Neural progenitor cell (in vitro differentiated cells): ENCODE measurements at places on chromosomes 11 and 22.

GRCh38 chr11:14463623-14464022 lies 36.0 kb downstream of the COPB1 start:
- DNase-seq: no peak
- H3K27ac ChIP-seq: no peak overlapping the region
- H3K4me1 ChIP-seq: no peaks in the 10 kb centered on the region
- H3K36me3 ChIP-seq: peaks cover 56% of the 10 kb centered on the region
- H3K27me3 ChIP-seq: no peaks in the 10 kb centered on the region
- H3K4me3 ChIP-seq: no peak overlapping the region

DNA sequence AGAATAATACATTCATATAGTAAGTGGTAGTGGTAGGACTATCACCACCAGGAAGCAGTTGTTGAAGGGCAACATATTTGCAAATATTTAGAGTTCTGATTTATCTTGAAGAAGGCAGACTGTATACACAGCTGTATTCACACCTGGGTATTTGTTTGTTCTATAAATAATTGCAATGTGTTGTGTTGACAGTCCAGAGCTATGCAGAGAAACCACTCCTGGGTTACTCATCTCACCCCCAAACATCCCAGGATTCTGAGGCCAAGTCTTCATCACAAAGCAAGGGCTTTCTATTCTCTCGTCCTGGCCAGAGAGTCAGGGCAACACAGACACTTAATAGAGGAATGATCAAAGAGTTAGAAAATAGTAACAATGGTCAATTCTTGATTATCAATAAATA lies 102.1 kb upstream of the FAT3 start:
- no peak overlapping the region for H3K27ac ChIP-seq
- H3K36me3 ChIP-seq: no peaks in the 10 kb centered on the region
- H3K27me3 ChIP-seq: no peaks in the 10 kb centered on the region

GRCh38 chr11:92266806-92267205 lies 42.2 kb downstream of the FAT3 start:
- no peaks in the 10 kb centered on the region for H3K27me3 ChIP-seq
- no peak overlapping the region for H3K27ac ChIP-seq
- no peaks in the 10 kb centered on the region for H3K36me3 ChIP-seq
- no peaks in the 10 kb centered on the region for H3K4me1 ChIP-seq

- no peaks in the 10 kb centered on the region for H3K36me3 ChIP-seq
- no peak overlapping the region for H3K4me3 ChIP-seq
- no peak overlapping the region for H3K27ac ChIP-seq
- DNase-seq: no peak
Measured at GRCh38 chr11:117878314-117878938, 2.0 kb upstream of the FXYD6 start.

DNA sequence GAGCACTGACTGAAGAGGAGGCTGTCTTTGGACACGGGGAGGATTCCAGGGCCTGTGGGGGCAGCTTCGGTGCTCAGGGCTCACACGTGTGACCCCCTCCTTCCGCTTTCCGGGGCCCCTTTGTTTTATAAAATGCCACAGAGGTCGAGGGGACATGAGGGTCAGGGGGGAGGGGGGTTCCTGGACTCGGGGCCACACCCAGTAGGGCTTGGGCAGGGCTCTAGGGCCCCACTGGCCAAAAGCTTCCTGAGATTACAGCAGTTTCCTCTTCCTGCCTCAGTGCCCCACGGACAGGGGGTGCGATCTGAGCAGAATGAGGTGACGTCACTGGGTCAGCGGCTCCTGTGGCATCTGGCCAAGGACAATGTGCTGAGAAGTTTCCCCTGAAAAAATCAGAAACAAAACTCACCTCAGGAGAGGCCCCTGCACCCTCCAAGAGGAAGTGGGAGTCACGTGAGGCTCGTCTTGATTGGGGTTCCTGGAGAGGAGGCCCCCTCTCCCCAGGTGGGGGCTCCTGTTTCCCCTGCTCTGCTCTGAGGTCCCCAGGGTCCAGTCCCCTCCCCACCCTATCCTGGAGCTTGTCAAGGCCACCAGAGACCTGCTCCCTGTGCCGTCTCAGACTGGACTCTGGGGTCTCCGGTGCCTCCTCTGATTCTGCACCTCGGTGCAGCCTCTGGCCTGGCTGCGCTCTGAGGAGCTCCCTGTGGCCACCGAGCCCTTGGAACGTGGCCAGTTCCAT lies 6.4 kb upstream of the IFITM3 start:
- H3K36me3 ChIP-seq: no peaks in the 10 kb centered on the region
- H3K4me3 ChIP-seq: no peak overlapping the region
- DNase-seq: no peak
- H3K27me3 ChIP-seq: no peaks in the 10 kb centered on the region
- peaks cover 10% of the 10 kb centered on the region for H3K4me1 ChIP-seq

- H3K4me1 ChIP-seq: peaks cover 10% of the 10 kb centered on the region
- H3K27me3 ChIP-seq: no peaks in the 10 kb centered on the region
- no peak overlapping the region for H3K27ac ChIP-seq
Measured at GRCh38 chr22:17109113-17109865, 11.9 kb downstream of the TMEM121B start.

GRCh38 chr22:35648066-35649025 lies at the start of gene APOL6:
TSS of gene APOL6 (plus strand) at chr22:35648446. CDS start at chr22:35656426, 7,980 bp downstream.
- peaks cover 10% of the 10 kb centered on the region for H3K4me1 ChIP-seq
- H3K4me3 ChIP-seq: no peak within 1 kb of the TSS

- H3K27me3 ChIP-seq: no peaks in the 10 kb centered on the region
- H3K36me3 ChIP-seq: no peaks in the 10 kb centered on the region
- H3K4me1 ChIP-seq: no peaks in the 10 kb centered on the region
Measured at GRCh38 chr11:59380263-59381059, 21.8 kb downstream of the OR5AN1 start.

DNA sequence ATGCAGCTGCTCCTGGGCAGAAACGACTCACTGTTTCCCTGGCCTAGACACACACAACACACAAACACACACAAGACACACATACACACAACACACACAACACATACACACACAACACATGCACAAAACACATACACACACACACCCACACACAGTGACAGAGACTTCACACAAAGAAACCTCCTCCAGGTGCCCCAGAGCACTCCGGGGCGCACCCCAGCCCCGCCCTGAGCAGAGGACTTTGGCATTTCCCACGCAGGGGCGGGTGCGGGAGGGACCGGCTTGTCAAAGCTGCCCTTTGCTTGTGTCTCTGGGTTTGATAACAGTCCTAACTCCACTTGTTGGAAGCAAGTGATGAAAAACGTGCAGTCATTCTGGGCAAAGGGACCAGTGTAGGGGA lies 6.5 kb downstream of the APOBEC3A start:
- H3K27me3 ChIP-seq: no peaks in the 10 kb centered on the region
- no peak for DNase-seq
- no peak overlapping the region for H3K27ac ChIP-seq
- no peaks in the 10 kb centered on the region for H3K4me1 ChIP-seq
- no peak overlapping the region for H3K4me3 ChIP-seq

DNA sequence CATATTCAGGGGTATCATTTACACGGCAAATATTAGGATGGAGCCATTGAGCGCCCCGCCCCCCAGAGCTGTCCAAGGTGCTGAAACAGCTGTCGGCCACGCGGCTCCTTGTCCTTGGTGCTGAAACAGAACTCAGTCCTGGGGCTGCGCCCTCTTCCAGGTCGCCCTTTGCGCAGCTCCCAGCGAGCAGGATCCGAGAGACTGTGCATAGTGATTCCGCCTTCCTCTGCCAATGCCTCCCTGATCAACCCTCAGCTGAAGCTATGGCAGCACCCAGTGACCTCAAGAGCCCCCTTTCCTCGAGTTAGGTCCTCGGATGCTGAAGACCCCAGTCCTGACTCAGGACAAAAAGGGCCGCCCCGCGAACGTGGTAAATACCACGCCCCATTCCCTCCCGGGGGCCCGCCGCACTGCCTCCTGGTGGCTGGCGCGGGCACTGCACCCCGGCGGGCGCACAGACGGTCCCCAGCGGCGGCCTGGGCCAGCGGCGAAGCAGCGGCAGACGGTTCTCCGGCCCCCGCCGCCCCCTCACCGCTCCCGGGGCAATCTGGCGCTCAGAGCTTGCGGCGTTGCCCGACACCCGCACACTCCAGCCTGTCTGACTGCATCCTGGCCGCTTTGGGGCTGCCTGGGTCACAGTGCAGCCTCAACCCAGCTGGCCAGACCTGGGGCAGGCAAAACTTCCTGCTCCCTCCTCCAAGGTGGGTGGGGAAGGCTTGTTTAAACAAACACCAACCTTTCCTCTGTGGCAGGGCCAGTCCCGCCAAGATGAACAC lies 13.4 kb downstream of the SYT7 start:
- DNase-seq: peak; percentile 95
- peaks cover 6% of the 10 kb centered on the region for H3K4me1 ChIP-seq
- H3K27ac ChIP-seq: no peak overlapping the region
- peaks cover 65% of the 10 kb centered on the region for H3K27me3 ChIP-seq
- H3K36me3 ChIP-seq: no peaks in the 10 kb centered on the region

DNA sequence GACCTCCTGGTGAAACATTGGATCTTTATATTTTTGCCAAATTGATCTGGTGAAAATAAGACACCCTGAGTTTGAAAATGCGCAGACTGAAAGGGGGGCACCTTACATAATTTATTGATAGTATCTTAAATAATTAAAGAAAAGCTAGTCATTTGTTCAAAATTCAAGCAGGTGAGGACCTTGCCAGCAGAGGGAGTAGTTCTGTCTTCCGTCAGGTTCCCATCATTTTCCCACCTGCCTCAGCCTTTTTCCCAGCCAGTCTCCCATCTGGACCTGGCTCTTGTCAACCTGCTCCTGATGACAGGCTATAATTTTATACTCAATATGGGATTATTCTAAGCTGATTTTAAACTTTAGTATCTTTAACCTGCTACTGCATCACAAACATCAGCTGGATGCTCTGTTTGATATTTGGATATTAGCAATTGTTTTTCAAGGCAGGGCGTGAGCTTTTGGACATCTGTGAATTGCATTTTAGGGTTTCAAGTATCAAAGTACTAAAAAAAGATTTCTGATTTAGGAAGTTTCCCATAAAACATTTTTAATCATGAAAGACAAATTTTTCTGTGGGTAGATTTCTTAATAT lies 132.0 kb downstream of the ELP4 start:
- no peak overlapping the region for H3K27ac ChIP-seq
- H3K4me3 ChIP-seq: no peak overlapping the region
- H3K27me3 ChIP-seq: no peaks in the 10 kb centered on the region
- DNase-seq: peak; percentile 74

- no peak overlapping the region for H3K27ac ChIP-seq
- H3K4me1 ChIP-seq: no peaks in the 10 kb centered on the region
- H3K27me3 ChIP-seq: no peaks in the 10 kb centered on the region
- H3K4me3 ChIP-seq: no peak overlapping the region
- DNase-seq: no peak
Measured at GRCh38 chr11:47369676-47370075, 8.7 kb downstream of the SPI1 start.

DNA sequence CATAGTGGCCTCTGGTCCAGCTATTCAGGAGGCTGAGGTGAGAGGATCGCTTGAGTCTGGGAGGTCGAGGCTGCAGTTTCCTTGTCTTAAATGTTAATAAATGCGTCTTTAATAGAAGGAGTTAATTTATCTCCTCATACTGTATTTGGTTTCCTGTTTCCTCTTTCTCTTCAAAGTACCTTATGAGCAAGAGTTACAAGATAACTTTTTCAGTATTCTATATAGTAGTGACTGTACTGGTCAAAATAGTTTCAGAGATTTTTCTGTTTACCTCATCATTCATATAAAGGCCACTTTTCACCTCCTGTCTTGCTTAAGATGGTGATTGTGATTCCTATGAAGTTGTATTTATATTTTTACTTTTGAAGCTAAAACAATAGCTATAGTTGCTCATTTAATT lies 50.9 kb downstream of the MCAM start:
- H3K36me3 ChIP-seq: no peaks in the 10 kb centered on the region
- H3K4me3 ChIP-seq: no peak overlapping the region
- H3K27ac ChIP-seq: no peak overlapping the region
- no peak for DNase-seq

- no peaks in the 10 kb centered on the region for H3K36me3 ChIP-seq
- no peak overlapping the region for H3K4me3 ChIP-seq
- H3K27me3 ChIP-seq: no peaks in the 10 kb centered on the region
- no peaks in the 10 kb centered on the region for H3K4me1 ChIP-seq
- no peak overlapping the region for H3K27ac ChIP-seq
- DNase-seq: no peak
Measured at GRCh38 chr11:23280088-23280487, 419.8 kb upstream of the CCDC179 start.

- no peaks in the 10 kb centered on the region for H3K4me1 ChIP-seq
- no peak overlapping the region for H3K27ac ChIP-seq
- no peaks in the 10 kb centered on the region for H3K36me3 ChIP-seq
- no peak overlapping the region for H3K4me3 ChIP-seq
- no peaks in the 10 kb centered on the region for H3K27me3 ChIP-seq
- DNase-seq: no peak
Measured at GRCh38 chr11:7197469-7197868, 54.2 kb upstream of the SYT9 start.

DNA sequence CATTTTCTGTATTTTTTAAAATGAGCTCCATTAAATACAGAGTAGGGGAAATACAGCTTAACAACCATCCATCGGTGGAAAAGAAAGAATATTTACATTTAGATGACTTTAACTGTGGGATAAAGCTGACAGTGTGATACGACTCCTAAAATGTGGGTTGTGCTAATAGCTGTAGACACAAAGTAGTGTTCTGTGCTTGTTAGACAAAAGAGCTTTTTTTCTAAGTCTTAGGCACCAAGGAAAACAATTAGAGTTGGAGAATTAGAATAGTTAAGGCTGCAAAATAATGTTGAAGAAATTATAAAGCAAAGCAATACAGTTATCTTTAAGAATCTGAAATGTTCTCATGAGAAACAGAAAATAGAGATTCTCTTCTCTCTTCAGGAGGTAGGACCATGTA lies 307.7 kb upstream of the KIRREL3 start:
- DNase-seq: no peak
- no peaks in the 10 kb centered on the region for H3K27me3 ChIP-seq
- H3K36me3 ChIP-seq: no peaks in the 10 kb centered on the region
- no peak overlapping the region for H3K27ac ChIP-seq
- no peak overlapping the region for H3K4me3 ChIP-seq
- peaks cover 9% of the 10 kb centered on the region for H3K4me1 ChIP-seq

DNA sequence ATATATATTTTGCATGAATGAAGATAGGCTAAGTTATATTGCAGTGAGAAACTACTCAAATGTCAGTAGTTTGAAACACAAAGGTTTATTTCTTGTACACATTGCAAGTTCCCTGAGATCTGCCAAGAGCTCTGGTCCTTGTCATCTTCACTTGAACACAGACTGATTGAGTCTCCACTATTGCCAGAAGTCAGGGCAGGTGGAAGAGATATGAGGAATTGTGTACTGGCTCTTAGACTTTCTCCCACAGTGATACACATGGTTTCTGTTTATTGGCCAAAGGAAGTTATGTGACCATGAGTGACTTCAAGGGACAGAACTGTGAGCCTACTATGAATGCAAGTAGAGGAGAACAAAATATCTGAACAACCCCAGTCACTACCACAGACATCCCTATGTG lies 44.2 kb downstream of the PPFIBP2 start:
- no peak for DNase-seq
- H3K27ac ChIP-seq: no peak overlapping the region
- peaks cover 11% of the 10 kb centered on the region for H3K4me1 ChIP-seq
- H3K4me3 ChIP-seq: no peak overlapping the region
